NCI-H774 (cell line): ENCODE measurements at places on chromosomes 6 and 20.

- peak; percentile 80 for DNase-seq
These were observed 112.8 kb downstream of the BTBD3 start for GRCh38 chr20:12030470-12030869.

GRCh38 chr20:46809706-46810360, 84.8 kb upstream of the EYA2 start:
- DNase-seq, result peak; percentile 18

- no peak for DNase-seq
These were observed 1.2 kb downstream of the ARFGAP1 start for GRCh38 chr20:63273635-63274380.

DNA sequence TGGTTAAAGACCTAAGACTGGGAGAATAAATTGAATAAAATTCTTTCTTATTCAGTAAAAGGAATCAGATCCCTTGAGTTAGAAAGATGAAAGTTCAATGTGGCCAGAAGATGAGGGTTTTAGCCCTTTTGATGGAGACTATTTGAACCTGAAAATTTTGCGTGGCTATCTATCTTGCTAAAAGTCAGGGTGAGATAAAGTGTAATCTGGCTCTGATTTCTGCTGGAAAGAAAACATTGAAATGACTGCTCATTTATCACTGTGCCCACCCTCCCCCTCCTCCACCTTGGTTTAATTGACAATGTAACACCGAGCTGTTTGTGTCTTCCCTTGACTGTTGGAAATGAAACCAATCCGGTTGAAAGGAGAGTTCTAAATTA, 32.9 kb upstream of the TCF21 start:
- DNase-seq, result no peak

- no peak for DNase-seq
These were observed 154.4 kb upstream of the STMND1 start for GRCh38 chr6:16947375-16948015.
